Activated gamma-delta T cell treated with Interleukin-2 at 50 U/mL for 16 hours (primary cell): ENCODE measurements at places on chromosomes 1 and 21.

- no peak for DNase-seq
These were observed 149.1 kb upstream of the USP24 start for GRCh38 chr1:55364216-55364615.

DNA sequence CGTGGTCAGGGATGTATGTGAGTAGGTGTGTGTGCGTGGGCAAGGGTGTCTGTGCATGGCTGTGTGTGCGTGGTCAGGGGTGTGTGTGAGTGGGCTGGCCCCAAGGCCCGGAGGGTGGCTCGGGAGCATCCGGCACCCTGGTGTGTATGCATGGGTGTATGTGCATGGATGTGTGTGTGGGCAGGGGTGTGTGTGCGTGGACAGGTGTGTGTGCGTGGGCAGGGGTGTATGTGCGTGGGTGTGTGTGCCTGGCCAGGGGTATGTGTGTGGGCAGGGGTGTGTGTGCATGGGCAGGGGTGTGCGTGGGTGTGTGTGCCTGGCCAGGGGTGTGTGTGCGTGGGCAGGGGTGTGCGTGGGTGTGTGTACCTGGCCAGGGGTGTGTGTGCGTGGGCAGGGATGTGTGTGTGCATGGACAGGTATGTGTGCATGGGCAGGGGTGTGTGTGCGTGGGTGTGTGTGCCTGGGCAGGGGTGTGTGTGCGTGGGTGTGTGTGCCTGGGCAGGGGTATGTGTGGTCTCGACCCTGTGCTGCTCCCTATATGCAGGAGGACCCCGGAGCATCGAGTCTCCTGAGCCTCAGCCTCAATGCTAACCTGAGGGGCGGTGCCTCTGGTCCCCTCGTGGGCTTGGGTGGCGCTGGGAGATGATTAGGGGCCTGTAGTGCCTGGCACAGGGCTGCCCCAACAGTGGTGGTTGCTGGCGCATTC lies 16.3 kb downstream of the ARHGEF16 start:
- no peak for DNase-seq

DNA sequence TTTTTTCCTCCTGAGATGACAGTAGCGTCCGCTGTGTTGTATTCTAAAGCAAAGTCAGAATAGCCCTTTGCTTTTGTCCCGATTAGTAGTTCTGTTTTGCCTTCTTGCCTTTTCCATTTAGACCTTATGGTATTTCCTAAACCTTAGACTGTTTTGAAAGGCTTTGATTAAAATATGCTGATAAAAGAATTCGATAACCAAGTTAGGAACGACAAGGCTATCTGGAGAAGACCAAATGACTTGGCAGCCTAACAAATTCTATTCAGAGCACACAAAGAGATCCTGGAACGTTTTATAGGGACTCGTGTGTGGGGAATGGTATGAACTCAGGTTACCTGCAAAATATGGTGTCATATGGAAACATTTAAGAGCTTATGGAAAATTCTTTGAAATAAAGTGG lies 42.9 kb downstream of the NFIA start:
- no peak for DNase-seq

DNA sequence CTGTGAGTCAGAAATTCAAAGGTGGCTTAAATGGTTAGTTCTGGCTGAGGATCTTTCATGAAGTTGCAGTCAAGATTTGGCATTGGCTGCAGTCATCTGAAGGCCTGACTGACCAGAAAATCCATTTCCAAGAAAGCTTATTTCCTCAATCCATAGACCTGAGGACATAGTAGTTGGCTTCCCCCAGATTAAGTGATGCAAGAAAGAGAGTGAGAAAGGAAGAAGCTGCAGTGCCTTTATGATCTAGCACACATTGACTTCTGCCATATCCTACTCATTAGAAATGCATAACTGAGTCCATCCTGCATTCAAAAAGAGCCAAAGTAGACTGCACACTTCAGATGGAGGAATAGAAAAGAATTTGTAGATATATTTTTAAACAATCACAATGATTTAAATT lies 222.6 kb downstream of the COL24A1 start:
- DNase-seq, result no peak

- DNase-seq, result no peak
These were observed 87.0 kb downstream of the SIPA1L2 start for GRCh38 chr1:232542633-232543593.

- DNase-seq, result no peak
These were observed 19.6 kb downstream of the ABCB10 start for GRCh38 chr1:229538945-229539344.
